ENCODE measurements at places on chromosomes 1 and 21.

DNA sequence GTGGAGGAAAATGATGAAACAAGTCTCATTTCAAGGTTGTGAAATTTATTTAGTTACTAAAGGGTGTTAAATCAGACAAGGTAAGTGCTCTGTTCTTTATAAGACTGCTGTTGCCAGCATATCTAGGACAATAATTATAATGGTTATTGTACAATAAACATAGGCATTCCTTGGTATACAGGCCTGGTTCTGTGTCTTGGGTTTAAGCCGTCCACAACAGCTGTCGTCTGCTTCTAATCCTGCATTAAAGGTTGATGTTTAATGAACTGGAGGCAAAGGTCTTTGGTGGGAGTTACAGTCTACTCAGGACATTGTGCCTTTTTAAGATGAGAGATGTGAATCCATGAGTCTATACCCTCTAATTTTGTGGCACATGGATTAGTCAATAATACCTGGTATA lies 23.4 kb upstream of the FMO4 start:
- no peak for DNase-seq

DNA sequence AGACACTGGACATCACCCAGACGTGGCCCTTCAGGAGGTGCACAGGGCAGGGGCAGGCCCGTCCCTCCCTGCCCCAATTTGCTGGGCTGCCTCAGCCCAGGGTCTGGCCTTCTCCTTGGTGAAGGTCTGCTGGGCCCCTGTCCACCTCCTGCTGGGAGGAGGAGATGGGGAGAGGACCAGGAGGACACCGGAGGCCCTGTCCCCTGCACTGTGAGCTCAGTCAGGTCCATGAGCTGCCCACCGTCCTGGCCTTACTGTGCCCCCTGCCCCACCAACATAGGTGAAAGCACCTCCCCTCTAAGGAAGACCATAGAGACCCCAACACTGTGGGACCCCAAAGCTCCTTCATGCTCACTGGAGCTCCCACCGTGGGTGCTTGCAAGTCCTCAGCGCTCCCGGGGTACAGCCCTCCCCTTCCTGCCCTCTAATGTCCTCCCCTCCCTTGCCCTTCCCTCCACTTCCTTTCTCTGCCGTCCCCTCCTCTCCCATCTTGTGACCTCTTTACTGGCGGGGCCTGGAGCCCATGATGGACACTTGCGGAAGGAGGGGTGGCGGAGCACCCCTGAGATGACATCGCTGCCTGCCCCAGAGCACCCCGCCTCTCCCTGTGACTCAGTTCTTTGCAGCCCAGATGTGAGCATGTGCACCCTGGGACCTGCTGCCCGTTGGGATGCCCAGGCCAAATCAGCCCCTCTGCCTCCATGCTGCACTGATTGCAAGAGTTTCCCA lies 4.6 kb downstream of the LRRC3 start:
- no peak for DNase-seq

DNA sequence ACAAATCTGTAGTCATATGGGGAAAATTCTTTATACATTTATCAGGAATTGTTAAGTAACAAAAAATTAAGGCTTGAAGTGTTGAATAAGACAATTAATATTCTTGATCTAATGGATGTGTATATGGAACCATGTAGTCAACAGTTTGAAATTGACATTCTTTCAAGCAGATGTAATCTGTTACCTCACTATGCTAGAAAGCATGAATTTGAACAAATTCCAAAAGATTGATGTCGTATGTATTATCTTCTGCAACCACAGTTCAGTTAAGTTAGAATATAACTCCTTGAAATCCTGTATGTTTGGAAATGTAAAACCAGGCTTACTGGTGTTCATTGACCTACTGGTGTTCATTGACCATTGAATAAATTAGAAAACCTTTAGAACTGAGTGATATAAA lies 16.1 kb downstream of the CCDC18 start:
- DNase-seq: no peak

DNA sequence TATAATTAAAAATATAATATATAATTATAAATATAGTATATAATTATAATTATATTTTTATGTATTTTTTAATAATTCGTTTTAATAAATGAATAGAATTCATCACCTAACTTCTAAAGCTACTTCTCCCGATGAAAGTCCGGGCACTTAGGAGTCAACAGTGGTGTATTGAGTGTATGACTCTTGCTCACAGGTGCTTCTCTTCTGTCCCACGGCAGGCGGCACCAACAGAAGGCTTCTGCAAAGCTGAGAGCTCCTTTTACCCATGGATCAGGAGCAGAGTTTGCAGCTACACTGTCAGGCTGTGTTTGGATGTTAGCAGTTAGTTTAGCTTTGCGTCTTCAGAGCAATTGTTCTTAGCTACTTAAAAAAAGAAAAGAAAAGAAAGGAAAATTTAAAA lies 122.4 kb downstream of the LIPI start:
- no peak for DNase-seq

GRCh38 chr1:75172556-75172955 lies 38.4 kb downstream of the LHX8 start:
- DNase-seq: no peak

DNA sequence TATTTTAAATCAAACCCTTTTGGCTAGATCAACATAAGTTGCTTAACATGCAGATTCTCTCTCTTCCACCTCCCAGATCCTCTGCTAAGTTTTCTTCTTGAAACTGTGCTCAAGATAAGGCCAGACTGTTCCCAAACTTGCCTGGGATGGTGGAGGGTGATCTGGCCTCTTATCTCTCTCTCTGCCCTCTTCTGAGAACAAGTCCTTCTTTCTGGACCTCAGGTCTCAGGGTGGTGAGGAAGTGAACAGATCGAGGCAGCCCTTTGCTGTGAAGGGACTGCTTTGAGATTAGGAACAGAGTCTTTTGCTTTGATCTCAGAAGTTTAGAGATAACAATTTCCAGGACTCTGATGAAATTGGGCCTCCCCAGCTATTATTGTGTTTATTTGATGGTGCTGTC lies 70.7 kb downstream of the HUNK start:
- DNase-seq: no peak

GRCh38 chr1:175062858-175063257 lies 4.8 kb upstream of the TNN start:
- no peak for DNase-seq

- no peak for DNase-seq
Observed at GRCh38 chr1:236990052-236990445, 14.2 kb downstream of the MT1HL1 start.

Data from CD8-positive, alpha-beta T cell (primary cell).